AG04449 (cell line): ENCODE measurements at places on chromosomes 6 and 20.

GRCh38 chr20:46751856-46752255 lies 42.4 kb downstream of the SLC2A10 start:
- DNase-seq = no peak

DNA sequence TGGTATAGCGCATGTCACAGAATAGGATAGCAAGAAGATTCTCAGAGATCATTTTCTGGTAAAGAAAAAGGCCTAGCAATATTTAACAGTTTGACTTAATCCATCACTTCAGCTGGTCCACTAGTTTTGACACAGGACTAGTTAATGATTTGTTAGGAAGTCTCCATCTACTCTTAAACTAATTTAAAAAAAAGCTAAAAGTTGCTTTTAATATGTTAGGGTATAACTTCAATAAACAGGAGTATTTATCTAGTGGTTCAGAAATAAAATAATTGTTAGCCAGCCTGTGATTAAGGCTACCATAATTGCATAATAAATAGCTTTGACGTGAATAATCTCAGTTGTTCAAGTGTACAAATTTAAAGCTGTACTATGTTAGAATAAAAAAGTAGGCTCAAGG lies 195.6 kb downstream of the FUT9 start:
- no peak for DNase-seq

- no peak for DNase-seq
Measured at GRCh38 chr20:36919715-36920333, 31.7 kb downstream of the SAMHD1 start.

- no peak for DNase-seq
Measured at GRCh38 chr6:127475135-127475822, 16.1 kb upstream of the KIAA0408 start.

GRCh38 chr6:75157336-75157735 lies 48.5 kb downstream of the COL12A1 start:
- no peak for DNase-seq

GRCh38 chr6:137801352-137802114 lies 65.5 kb upstream of the TNFAIP3 start:
- no peak for DNase-seq

GRCh38 chr6:54291738-54292137 lies 16.5 kb upstream of the TINAG start:
- DNase-seq = no peak

DNA sequence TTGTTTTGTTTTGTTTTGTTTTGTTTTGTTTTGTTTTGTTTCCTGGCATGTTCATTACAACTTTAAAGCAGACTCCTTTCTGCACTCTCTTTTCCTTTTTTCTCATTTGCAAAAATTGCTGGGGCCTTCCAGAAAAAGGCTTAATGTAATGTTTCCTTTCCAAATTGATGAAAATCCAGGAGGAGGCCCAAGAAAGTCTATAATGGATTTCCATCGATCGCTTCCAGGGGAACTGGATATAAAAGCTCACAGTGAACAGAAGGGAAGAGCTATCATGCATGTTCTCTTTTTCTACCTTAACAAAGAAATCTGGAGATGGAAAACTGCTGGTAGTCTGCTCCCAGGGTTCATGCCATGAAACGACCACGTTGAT lies 28.7 kb downstream of the ISM1 start:
- no peak for DNase-seq

DNA sequence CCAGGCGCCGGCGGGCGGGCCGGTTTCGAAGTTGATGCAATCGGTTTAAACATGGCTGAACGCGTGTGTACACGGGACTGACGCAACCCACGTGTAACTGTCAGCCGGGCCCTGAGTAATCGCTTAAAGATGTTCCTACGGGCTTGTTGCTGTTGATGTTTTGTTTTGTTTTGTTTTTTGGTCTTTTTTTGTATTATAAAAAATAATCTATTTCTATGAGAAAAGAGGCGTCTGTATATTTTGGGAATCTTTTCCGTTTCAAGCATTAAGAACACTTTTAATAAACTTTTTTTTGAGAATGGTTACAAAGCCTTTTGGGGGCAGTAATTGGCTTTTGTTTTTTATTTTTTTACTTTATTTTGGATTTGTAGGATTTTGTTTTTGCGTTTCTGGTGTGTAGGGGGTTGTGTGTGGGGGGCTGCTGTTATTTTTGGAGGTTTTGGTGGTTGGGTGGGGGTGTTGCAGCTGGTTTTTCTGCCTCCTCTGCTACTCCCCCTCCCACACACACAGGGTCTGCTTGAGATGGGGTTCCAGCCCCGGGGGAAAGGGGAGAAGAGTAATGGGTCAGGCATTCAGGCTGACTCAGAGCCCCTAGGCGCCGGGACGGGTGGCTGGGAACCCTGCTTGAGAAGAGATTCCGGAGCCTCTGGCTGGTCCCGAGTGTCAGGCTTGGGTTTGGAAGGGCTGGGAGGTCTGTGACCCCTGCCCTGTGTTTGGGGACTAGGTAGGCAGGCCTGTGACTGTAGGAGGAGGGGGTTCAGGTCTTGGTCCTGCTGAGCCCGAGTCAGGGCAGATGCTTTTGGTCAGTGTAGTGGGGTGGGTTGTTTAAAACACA lies 2.0 kb downstream of the CEBPB start:
- peak; percentile 70 for DNase-seq

DNA sequence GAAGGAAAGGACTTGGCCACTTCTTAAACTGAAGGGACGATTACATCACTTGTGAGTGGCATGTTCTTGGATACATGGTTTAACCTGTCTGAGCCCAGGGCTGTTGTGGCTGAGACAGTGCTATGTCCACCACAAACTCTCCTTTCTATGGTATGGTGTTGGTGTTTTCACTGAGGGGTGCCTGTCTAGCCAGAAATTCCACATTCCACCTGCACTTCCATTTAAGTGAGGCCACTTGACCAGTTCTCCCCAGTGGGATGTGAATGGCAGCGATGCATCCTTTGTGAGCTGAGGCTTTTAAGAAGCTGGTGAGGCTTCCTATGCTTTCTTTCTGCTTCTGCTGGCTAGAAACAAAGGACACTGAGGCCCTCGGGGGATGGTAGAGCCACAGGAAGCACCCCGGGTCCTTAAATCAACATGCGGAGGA lies 151.4 kb upstream of the CHD6 start:
- DNase-seq = no peak

GRCh38 chr6:16966791-16967469 lies 134.9 kb upstream of the STMND1 start:
- DNase-seq = no peak

DNA sequence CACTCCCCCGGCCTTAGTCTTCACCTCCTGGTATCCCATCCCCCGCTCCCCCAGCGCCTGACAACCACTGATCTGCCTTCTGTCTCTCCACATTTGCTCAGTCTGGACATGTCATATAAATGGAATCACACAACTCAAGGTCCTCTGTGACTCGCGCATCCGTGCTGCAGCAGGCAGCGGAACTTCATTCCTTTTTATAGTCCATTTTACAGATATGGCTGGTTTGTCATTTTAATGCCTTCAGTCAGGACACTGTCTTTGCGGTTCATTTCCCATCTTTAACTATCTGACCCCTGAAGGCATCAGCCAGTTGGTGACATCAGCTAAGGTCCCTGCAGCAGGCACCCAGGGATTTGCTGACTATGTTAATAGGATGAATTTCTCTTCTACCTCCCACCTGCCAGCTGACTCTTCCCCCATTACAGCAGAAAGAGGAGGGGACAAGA lies 125.7 kb downstream of the ZMYND8 start:
- DNase-seq = peak; percentile 12

DNA sequence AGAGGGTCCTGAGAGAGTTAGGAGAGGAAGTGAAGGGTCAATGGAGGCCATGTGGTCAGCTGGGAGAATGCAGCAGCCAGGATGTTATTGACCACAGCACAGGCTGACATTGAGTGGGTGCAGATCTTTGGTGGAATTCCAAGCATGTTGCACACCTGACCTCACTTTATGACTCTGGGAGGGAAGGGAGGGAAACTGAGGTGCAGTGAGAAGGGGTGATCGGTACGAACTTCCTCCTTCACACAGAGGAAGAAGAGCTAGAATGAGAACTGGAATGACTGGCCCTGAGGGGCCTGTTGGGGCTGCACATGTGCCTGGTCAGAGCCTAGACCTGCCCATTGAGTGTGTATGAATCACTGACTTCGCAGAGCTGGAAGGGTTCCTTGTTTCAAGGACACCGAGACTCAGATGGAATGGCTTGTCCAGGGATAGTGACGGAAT lies 9.8 kb downstream of the FAM83D start:
- no peak for DNase-seq

GRCh38 chr6:11188161-11188915 lies 44.1 kb downstream of the NEDD9 start:
- DNase-seq = no peak

DNA sequence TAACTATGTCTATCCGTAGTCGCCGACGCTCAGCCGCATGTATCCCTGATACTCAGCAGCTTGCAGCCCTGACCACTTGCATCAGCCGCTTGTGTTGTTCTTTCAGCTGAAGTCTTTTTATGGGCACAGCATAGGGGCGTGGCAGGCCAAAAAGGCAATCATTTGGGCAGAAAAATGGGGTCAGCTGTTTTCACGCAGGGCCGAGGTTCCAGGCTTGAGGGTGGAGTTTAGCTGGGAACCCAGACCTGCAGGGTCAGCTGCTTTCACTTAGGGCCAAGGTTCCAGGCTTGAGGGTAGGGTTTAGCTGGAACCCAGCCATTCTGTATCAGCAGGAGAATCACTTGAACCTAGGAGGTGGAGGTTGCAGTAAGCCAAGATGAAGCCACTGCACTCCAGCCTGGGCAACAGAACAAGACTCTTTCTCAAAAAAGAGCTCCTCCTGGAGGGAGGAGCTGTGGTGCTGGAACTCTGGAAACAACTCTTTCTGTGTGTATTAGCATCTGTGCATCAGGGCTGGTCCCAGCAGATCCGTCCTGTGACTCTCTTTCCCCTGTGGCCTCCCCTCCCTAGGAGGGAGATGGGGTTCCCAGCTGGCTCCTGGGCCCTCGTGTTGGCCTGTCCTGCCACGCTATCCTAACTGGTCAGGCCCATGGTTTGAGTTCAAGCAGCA lies 56.9 kb upstream of the PRND start:
- DNase-seq = no peak

DNA sequence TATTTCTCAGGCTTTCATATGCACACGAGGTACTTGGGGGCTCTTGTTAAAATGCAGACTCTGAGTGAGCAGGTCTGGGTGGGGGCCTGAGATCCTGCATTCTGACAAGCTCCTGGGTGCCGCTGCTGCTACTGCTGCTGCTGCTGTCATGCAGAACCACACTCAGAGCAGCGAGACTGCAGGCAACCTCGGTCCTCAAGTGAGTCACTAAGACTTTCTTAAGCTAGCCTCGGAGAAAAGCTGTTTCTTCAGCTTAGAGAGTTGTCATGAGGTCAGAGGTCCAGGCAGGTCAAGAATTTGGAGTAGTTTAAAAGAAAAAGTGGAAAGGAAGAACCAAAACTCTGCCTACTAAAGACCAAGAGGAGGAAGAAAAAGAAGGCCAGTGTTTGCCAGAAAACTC lies 92.9 kb downstream of the SPTLC3 start:
- DNase-seq = no peak

DNA sequence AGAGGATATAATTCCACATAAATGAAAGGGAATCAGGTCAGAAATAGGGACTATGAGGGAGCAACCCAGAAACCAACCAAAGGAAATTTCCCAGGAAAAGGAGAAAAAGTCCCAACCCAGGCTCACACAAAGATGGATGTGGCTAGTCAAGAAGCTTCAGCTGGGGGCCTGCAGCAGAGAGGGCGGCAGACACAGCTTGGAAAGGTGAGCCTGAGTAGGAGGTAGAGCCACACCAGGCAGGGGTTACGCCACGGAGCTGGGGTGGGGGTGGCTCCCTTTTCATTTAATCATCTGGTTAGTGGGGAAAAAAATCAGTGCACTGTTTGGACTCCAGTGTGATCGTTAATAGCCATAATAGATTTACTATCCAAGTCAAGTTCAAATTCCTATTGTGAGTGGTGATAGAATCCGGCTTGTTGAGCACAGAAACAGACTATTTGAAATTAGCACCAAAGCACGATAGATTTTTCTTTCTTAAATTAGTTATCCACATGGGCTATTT lies 220.6 kb downstream of the TPBG start:
- no peak for DNase-seq

GRCh38 chr6:138432063-138432356 lies 28.0 kb downstream of the HEBP2 start:
- DNase-seq = no peak

GRCh38 chr20:21027569-21027968 lies 78.6 kb downstream of the LINC00237 start:
- no peak for DNase-seq

DNA sequence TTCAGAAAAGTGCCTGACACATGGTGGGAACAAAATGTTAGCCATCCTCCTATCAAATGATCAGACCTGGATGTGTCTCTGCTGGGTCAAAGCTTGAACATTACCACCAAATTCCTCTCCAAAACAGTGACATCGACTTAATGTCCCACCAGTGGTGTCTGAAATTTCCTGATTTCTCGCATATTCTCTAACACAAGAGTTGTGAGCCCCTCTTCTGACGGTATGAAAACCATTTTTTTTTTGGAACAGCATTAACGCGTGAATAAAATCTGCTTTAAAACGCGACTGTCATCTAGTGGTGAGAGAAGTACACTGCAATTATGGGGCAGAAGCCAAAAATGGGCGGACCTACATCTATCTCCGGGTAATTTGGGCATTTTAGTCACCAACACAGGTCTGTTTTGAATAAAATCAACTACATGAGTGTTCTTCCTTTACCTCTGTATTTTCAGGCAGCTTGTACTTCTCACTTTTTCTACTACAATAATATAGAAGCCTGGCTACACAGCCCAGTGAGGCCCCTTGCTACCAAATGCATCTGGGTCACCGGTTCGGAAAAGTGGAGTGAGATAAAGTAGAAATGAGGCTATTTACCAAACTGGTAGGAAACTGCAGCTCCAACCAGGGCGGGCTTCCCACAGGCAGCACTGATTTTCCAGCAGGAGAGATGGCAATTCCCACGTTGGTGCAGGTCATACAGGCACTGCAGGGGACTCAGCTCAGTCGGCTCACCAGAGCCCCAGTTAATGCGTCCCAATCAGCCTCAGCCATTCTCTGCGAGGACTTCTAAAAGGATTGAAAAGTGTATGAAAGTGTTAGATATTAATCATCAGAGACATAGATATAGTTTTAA lies 27.4 kb downstream of the MGME1 start:
- DNase-seq = no peak

DNA sequence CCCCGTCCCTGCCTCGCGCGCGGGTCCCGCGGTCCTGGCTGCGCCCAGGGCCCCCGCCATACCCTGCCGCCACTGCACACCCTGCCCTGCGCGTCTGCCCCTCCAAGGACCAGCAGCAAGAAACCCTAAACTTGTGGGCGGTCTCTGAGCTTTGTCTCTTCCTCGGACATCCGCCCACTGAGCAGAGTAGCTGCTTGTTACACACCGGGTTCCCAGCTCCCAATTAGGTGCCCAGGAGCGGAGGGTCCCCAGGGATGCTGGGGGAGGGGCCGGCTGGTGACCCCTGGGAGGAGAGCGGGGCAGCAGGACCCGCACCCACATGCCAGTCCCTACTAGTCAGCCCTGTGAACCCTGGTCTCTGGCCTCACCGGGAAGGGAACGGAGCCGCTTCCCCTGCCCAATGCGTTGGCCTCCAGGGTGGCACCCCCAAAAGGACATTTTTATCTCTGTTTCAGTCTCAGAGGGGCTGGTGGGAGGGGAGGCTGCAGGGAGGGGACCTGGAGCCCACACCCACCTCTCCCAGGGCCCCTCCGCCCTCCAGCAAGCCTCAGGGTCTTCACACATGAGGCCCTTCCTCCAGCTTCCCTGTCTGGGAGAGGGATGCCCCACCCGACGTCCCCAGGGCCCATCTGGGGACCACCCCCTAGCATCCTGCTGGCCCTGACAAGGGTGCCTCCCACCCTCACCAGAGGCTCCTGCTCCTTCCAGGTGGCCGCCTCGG lies 10.5 kb downstream of the STMN3 start:
- no peak for DNase-seq

- no peak for DNase-seq
Measured at GRCh38 chr20:3874194-3874844, 14.9 kb upstream of the PANK2 start.
